WERI-Rb-1 (cell line): ENCODE measurements at places on chromosomes 6 and 20.

DNA sequence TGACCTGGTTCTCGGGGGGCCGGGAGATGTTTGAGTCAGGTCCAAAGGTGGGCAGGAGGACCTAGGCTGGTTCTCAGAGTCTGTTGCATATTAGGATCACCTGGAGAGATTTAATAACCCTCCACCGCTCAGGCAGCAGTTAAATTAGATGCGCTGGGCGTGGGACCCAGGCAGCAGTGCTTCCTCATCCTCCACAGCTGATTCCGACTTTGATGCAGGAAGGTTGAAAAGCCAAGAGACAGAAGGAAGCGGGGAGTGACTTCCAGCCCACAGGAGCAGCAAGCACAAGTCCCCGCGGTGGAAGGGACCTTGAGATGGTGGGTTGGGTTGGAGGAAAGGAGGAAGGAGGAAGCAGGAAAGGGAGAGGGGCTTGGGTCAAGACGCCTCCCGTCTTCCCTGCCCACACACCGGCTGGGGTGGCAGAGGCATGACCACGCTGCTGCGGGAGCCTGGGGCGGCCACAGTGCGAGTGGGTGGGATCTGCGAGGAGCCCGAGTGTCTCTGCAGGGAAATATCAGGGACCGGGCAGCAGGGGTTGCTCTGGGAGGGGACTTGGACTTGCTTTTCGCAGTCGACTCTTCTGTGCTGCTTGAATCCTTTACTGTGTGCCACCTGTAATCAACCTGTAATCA is 146.0 kb downstream of the PHACTR3 start:
- no peak for DNase-seq

GRCh38 chr6:114334237-114334636 is 8.6 kb downstream of the HS3ST5 start:
- DNase-seq = no peak

GRCh38 chr6:41273714-41274113 is 12.8 kb downstream of the TREM1 start:
- no peak for DNase-seq

DNA sequence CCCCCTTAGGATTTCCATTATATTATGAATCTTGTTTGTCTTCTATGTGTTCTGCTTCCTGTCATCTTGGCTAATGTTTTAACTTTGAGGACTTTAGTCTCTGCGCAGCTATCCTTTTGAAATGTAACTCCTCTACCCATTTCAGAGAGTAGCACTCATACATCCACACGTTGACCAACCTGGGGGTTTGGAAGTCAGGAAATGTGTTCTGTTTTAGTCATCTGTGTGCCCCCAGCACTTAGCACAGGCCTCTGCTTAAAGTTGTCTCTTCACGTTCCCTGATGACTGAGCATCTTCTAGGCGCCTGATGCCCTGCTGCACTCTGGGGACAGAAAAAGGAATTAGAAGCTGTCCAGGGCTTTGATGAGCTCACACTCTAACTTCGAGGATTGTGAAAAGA is 47.9 kb downstream of the HMGN3 start:
- DNase-seq = no peak

- no peak for DNase-seq
Observed at GRCh38 chr6:167684276-167685104, 142.2 kb upstream of the AFDN start.
